ENCODE measurements at places on chromosomes 6 and 20.
A peak's percentile ranks its signal among the peaks of the same experiment; 100 is the strongest.

GRCh38 chr20:37901654-37902503, 1.0 kb upstream of the VSTM2L start:
- DNase-seq: peak; percentile 37

GRCh38 chr6:37696841-37697662, 631 bp downstream of the MDGA1 start:
- no peak for DNase-seq

GRCh38 chr6:56505512-56506260, 137.0 kb downstream of the DST start:
- DNase-seq: no peak

DNA sequence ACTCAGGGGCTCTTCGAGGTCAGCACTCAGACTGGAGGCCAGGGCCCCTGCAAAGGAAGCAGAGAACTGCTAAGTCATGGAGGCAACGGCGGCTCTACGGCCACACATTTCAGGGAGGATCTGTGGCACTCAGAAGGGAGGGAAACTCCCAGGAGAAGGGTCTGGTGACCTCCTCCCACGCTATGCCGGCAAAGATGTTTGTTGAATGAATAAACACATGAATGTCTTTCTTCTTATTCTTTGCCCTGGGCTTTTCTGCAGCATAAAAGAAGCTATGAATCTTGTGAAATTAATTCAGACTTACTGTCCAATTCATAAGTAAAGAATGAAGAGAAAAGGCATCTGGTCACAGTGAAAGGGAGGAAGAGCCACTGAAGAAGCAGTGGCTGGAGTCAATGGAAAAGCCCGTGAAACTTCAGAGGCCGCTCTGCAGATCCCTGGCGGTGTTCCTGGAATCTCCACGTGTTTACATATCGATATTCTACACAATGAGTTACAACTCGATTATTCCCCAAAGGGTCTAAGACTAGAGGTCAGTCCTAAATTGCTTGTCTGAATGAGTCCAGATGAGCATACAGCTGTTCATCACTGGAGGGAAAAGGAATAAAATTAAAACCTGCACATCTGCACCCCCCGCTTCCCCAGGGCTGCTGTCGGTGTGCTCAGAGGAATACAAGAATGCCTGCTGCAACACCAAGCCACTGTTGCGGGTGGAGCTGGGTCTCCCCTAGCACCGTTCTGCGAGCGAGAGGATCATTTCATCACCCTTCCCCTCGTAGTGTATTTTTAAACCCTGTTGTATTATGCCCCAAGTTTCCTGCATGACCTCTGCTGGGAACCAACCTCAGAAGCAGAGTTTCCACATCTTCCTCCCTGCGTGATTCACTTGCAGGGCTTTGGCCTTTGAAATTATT, 25.6 kb downstream of the INSM1 start:
- no peak for DNase-seq

- peak; percentile 46 for DNase-seq
Observed at GRCh38 chr6:72376736-72377135, 245.1 kb upstream of the KCNQ5 start.

- DNase-seq: no peak
Observed at GRCh38 chr6:46002264-46002663, 13.4 kb downstream of the CLIC5 start.

GRCh38 chr6:155378276-155378675, 64.0 kb upstream of the TFB1M start:
- DNase-seq: no peak

DNA sequence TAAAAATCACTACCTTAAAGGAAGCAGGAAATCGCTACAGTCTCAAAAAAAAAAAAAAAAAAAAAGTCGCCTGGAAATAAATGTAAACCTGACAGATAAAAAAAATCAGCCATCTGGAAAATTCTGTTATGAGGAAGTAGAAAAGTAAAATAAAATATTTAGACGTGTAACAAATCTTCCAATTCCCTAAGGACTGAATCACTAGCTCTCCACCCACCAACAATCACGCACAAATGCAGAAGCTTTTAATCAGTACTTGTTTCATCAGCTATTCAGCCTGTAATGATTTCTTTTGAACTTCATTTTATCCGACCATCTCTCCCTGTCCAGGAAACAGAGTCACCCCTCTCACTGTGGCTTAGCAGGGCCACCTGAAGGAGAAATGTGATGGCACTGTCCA, 59.0 kb downstream of the SLC23A2 start:
- no peak for DNase-seq

- DNase-seq: peak; percentile 56
Observed at GRCh38 chr6:116099036-116099435, 1.6 kb upstream of the NT5DC1 start.

DNA sequence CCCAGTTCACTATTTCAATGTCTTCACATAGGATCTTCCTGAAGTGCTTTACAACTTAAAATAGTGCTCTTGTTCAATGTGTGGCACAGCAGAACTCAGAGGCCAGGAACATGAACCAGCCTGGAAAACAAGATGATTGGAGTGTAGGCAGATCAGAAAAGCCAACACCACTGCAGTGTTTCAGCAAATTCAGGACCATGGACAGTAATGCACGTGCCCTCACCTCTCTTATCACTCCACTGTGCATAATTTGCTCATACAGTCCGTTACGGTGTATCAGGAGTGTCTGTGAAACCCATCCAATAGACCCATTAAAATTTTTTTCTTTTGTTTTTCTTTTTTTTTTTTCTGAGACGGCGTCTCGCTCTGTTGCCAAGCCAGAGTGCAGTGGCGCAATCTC, 27.6 kb upstream of the HACE1 start:
- no peak for DNase-seq

DNA sequence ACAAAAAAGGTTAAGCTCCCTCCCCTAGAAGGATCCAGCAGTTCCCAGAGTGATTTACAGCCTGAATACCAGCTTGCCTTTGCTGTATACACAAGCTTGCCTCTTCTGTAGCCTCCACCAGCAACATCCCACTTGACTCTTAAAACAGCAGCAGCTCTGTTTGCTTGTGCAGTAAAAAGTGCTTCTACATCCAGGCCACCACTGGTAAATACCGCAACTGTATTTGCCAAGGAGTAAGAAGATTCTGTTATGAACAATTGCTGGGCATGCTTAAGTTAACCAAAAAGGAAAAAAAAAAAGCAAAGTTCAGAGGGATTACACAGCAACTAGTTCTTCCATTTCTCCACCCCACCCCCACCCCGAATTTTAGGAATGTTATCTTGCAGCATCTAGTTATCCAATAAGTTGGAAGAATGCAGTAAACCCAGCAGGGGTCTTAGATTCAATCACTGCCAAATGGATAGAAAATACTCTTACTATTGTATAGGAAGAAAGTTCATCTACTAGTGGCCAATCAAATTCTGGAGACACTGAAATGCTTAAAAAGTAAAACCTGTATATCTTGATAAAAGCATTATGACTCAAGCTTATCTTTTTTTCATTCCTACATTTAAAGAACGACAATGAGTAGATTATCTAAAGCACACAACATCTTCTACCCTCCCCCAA, 4.8 kb downstream of the SALL4 start:
- DNase-seq: peak; percentile 11

DNA sequence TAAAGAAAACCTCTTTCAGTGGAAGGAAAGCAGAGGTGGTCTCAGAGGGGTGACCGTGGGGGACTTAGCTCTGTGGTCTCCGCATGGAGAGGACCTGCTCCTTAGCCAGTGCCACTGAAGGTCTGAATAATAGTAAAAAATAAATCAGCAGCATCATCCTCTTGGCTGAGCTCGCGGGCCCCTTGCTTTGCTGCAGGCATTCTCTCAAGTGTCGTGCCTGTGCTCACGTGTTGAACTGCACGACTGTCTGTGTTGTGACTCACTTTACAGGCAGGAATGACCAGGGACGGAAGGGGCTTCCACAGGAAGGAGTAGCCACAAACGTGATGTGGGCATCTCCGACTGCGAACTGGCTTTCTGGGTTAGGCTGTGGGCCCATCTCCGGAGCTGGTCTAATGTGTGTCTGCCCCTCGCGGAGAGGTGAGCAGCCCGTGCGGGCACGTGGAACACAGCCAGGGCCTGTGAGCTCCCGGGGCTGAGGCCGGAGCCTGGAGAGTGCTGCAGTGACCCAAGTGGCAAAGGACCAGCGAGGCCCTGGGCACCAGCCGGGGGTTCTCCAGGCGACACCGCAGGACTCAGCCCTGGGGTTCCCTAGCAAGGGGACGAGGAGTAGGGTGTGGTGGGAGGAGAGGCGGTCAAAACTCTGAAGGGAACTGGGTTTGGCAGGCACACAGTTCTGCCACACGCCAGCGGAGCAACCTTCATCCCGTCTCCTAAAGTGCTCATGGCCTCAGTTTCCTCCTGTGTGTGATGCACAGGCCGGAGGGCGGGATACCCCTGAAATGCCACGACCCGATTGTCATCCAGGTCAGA, 89.2 kb downstream of the RAMACL start:
- DNase-seq: no peak

DNA sequence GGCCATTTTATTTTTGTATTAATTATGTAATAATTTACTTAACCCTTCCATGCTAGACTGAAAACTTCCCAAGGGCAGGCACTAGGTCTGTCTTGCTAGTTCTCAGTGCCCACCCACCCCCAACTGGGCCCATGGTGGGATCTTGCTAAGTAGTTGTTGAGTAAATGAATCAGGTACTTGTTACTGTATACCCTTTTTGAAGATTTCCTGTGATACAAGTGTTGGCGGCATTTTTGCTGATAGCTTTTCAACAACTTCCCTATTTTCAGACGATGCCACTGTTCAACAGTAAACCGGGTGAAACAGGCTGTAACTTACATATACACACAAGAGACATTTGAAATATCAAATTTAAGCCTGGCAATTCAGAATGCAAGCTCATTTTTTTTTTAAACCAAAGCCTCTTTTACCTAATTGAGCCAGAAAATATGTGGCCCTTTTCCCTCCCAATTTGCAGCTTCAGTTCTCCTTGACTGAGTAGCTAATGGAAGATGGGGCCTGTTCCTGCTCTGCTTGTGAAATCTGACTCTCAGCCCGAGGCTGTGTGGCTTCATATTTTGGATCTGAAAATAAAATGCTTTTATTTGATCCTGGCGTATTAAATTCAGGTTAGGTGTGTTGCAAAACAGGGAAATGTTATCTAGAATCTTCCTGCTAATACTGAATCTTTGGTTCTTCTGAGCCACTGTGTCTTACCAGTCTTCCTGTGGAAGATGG, 288.3 kb downstream of the NRN1 start:
- DNase-seq: peak; percentile 12

DNA sequence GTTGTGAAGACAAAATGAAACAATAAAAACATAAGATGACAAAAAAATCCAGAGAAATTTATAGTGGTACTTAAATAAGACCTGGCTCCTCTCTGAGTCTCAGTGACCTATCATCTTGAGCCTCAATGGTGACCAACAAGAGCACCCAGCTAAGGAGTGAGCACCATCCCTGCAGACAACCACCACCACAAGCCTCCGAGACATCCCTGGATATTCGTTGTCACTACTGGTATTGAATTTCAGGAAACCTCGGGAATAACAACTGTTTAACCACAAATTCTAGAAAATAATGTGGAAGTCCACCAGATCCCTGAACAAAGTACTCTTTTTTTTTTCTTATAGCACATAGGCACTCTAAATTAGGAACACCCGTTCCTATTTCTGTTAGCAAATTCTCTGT, 32.2 kb upstream of the ADGRF5 start:
- DNase-seq: no peak

DNA sequence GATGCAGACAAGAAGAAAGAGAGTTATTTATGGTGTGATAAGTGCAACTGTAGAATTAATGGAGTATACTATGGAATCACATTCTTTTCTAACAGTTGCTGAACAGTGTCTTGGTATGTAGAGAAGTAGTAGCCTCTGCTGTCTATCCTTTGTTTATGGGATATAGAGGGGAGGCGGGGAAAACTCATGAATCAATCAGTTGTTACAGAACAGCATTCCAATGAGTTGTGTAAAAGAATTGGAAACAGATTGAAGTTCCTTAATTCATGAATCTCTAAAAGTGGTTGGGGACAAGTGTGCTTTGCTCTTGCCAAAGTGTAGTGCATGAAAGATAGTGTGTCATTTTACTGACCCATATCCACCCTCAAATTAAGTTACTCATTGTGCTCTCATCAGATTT, 77.7 kb downstream of the FLRT3 start:
- no peak for DNase-seq

- peak; percentile 42 for DNase-seq
Observed at GRCh38 chr20:8331740-8332412, 199.8 kb downstream of the PLCB1 start.

GRCh38 chr6:96537726-96538125, 16.1 kb downstream of the UFL1 start:
- no peak for DNase-seq

DNA sequence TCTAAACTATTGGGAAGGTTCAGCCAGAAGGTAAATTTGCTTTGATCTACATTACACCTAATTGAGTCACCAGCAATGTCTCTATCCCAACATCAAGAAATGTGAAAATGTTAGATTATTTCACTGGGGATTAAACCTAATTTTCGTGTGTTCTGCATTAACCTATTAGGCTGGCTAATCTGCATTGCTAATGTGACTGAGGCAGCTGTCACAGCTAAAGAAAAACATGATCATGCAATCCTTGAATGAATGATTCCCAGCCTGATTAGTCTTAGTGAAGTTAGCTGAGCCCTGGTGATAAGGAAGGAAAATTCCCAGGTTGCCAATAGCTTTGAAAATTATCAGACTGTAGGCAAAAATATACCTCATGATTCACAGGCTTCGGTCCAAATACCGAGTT, 135.3 kb downstream of the LINC00237 start:
- no peak for DNase-seq

GRCh38 chr20:36647196-36648121, 1.5 kb upstream of the SLA2 start:
- no peak for DNase-seq

DNA sequence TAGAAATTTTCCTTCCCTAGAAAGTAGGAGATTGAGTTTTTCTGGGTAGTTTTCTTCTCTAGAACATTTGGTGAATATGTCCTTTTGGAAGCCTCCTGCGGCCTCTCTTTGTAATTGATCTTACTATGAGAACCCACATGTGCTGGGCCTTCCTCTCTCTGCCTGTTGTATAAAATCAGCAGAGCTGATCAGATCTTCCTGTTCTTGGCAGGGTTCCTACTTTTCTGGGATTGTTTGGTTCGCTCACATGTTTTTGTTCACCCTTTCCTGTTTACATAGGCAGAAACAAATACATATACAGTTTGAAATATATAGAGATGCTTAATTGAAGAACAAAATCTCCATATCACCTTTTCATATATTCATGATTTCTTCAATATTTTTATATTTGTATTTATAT, 57.8 kb downstream of the IL22RA2 start:
- no peak for DNase-seq
